GM23338 (cell line): ENCODE measurements at places on chromosomes 13 and 19. TPM values are rescaled to one million over a fixed set of nuclear protein-coding genes. Genes with fewer than 3 reads are reported as not detected.

- no peak for DNase-seq
Observed at GRCh38 chr13:111228262-111229144, 91.9 kb upstream of the TEX29 start.

DNA sequence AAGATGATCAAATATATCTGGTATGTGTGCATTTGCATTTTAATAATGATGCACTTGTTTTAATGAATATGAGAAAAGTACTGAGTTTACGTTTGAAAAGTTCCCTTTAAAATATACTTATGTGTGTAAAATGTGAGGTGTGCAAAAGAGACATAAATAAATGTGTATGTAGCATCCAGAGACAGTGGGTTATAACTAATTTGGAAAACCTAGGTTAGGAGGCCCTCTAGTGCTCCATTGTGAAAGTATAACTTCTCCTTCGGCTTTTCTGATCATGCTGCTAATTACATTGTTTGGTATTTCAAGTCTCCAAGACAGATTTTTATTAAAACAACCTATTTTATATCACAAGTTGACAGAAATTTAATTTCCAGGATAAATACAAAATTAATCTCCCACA is 30.1 kb downstream of the SCEL start:
- DNase-seq, result peak; percentile 65

GRCh38 chr13:80313668-80314256 is 27.2 kb downstream of the SPRY2 start:
- no peak for DNase-seq

ZNF625 gene
- total RNA-seq, result 18.6 and 28.2 TPM in 2 replicates

NLRP5 gene
- not detected in 2 replicates for total RNA-seq

AMER2 gene
- 0.62 and 0.76 TPM in 2 replicates for total RNA-seq

OSCAR gene
- 0.31 TPM in 1 of 2 replicates, not detected in the other for total RNA-seq
